ENCODE measurements at places on chromosomes 4 and X.

DNA sequence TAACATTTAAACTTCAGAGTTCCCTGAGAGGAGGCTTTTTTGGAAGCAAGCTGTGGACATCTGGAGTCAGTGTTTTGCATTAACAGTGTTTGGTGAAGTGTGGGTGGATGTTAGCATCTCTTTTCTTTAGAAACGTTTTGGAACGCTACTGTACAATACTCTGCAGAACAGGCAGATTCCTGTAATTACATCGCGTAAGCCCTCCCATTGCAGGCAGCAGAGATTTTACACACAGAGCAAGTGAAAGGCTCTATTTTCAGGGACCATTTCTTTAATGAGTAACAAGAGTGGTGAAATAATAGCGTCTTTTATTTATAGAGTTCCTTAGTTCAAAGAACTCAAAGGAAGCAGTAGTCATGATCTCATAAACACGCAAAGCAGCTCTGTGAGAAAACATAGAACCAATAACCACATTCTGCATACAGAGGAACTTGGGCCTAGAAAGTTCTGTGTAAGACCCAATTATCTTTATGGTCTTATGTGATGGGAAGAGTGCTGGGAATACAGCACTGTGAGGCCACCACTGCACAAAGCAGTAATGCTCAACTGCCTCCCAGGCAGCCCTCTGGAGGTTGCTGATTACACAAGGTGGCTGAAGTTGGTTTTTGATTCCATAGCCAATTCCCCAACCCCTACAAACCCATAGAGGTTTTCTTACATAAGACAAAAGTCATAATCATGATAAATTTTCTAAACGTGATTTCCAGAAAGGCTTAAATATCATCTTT is 298.7 kb upstream of the EPHA5 start:
- no peak for DNase-seq

GRCh38 chr4:53587135-53587534 is 4.2 kb downstream of the LNX1 start:
- no peak for DNase-seq

DNA sequence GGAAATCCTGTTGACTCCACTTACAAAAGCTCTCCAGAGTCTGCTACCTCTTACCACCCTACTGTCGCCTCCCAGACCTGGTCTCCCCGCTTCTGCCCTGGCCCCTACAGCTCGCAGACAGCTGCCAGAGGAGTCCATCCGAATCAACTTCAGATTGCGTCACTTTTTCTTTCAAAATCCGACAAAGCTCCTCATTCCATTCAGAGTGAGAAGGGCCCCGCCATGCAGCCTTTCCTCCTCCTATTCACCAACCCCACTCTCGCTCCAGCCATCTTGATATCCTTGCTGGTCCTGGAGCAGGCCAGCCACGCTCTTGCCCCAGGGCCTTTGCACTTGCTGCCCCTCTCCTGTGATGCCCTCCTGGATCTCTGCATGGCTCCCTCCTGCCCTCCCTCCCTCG is 5.2 kb upstream of the OPN1LW start:
- DNase-seq, result no peak

DNA sequence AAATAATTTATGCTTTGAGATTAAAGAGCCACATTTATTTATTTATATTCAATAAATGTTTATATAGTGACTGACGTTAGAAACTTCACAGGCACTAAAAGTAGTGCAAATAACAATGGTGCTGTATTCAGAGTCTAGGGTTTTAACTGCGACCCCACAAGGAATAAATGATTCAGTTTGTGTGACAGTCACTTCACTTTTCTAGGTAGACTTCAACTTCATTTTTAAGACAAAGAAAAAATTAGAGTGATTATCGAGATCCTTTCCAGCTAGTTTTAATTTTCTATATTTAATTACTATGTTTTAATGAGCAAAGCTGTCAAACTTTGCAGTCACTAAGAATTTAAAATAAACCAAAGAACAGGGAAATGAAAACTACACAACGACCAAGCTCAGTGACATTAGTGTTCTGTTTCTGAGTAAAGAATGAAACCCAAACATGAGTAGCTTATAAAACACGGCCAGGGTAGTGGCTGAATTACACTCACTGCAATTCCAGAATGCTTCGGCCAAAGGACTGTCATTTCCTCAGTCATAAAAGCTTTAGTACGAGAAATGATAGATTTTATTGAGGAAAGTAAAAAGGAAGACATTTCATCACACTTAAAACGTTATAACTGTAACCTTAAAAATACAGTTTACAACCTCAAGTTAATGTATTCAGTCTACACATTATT is 38.6 kb downstream of the ADGRA3 start:
- no peak for DNase-seq

- DNase-seq, result no peak
Observed at GRCh38 chr4:138200236-138200590, 41.9 kb downstream of the SLC7A11 start.

DNA sequence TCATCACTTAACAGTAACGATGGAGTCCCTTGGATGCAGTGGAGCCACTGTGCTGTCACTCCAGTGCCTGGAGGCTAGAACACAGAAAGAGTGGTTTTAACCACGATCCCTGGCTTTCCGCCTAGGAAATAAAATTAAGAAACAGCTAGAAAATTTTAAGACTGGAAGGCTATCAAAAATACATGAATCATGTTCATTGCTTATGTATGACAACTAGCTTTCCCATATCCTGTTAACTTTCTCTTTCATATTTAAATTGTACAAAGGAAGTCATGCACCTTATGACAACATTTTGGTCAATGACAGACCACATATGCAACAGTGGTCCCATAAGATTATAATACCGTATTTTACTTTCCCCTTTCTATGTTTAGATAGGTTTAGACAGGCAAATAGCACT is 115.1 kb downstream of the GALNTL6 start:
- DNase-seq, result no peak

GRCh38 chrX:132594129-132594528 is 105.3 kb upstream of the MBNL3 start:
- DNase-seq, result no peak

DNA sequence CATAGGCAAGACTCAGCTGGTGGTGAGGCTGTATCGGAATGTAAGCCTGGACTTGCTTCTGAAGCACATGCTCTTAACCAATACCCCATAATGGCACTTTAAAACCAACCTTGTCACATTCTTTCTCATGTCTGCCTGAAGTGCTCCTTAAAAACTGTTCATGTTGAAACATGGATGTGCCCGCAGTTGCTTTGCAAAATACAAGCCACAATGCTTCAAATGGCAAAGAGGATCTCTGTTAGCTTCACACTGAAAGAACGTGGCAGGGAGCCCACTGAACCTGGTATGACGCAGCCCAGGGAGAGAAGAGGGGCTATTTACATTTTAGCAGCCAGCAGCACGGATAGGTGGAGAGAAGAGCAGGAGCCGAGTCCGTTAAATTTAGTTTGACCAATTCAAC is 29.3 kb downstream of the SOD3 start:
- no peak for DNase-seq

DNA sequence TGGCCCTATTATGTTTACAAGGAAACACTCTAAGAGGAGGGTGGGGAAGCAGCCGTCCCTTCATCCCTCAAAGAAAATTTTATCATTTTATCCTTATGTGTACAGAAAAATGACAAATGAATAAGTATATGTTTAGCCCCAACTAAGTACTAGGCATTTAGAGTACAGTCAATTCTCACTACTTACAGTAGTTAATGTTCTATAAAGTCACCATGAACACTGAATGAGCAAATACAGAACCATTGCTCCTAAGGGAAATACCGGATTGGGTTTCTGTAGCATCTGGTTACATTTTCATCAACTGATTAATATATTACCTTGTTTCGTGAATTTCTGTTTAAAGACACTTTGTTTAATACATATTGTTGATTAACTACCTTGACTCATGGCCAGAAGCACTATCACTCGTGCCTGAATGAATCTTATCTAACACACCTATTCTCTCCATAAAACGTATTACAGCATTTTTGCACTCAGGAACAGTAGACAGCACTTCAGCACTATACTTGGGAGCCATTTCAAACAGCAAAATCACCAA is 109.3 kb downstream of the ASB9 start:
- DNase-seq, result no peak

DNA sequence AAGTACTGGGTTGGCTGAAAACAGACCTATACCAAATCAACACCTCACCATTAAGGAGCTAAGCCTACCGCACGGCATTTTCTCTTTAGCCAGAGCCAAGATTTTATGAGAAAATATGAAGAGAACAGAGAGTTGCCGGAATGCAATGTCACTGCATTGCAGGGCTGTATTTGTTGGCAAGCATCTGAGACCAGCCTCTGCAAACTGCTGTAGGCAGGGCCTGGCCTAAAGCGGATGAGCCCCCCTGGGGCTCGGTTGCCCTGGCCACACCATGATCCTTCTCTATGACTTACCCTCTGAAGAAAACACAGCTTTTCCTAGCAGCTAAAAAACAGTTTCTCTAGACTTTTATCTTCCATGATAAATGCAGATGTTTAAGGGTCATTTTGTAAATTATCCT is 120.5 kb upstream of the SORBS2 start:
- DNase-seq, result no peak

GRCh38 chr4:100797791-100798190 is 280.0 kb upstream of the EMCN start:
- no peak for DNase-seq

DNA sequence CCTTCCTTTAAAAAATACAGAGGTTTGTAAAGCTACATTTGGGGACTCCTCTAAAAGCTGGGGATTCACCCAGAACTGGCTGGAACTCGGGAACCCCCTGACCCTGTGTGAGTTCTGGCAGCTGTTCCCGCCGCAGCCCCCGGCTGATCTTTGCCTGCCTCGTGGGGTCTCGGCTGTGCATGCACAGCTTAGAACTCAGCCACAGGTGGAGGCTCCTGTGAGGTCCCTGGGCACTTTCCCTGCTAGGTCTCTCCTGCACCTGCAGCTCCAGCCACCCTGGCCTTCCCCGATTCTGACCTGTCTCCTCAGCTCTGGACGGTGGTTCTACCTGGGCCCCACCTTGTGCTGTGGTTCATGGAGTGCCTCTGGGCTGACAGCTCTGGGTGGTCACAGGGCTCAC is 48.6 kb upstream of the HGFAC start:
- DNase-seq, result no peak

GRCh38 chr4:18691431-18692200 is 670.1 kb upstream of the LCORL start:
- DNase-seq, result no peak

- no peak for DNase-seq
Observed at GRCh38 chrX:13064599-13065143, 20.3 kb upstream of the FAM9C start.

- DNase-seq, result no peak
Observed at GRCh38 chrX:19646282-19646681, 131.0 kb upstream of the MAP3K15 start.

DNA sequence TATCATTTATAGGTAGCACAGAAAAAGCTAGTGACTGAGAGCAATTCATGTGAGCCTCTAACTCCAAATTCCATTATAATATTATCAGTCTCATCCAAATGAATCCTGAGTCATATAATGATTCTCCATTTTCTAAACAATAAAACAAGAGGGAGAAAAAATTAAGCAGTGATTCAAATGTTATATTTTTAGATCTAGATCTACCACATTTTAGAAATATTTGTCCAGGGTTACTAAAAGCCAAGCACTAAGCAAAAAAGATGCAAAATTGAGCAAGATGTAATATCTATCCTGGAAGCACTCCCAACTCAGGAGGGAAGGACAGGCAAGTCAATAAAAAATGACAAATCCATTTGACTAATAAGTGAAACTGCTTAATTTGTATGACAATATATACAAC is 172.8 kb downstream of the FBXW7 start:
- no peak for DNase-seq

- no peak for DNase-seq
Observed at GRCh38 chr4:183636503-183636902, 22.5 kb downstream of the RWDD4 start.

GRCh38 chr4:150237110-150237872 is 159.0 kb downstream of the DCLK2 start:
- no peak for DNase-seq

GRCh38 chr4:124846306-124846705 is 133.8 kb upstream of the ANKRD50 start:
- no peak for DNase-seq

- no peak for DNase-seq
Observed at GRCh38 chr4:5524446-5525299, 183.7 kb downstream of the EVC2 start.

DNA sequence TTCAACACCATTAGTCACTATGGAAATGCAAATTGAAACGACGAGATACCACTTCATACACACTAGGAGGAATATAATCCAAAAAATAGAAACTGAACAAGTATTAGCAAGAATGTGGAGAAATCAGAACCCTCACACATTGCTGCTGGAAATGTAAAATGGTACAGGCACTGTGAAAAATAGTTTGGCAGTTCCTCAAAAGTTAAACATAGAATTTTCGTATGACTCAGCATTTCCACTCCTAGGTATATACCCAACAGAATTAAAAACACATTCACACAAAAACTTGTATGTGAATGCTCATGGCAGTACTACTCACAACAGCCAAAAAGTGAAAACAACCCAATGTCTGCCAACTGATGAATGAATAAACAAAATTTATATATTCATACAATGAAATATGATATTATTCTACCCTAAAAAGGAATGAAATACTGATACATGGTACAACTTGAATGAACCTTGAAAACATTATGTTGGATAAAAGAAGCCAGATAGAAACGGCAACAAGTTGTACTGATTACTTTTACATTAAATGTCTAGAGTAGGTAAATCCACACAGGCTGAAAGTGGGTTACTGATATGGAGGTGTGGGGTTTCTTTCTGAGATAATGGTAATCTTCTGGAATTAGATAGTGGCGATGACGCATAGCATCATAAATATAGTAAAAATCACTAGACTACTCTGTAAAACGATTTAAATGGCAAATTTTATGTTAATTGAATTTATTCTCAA is 22.3 kb downstream of the TEC start:
- no peak for DNase-seq

DNA sequence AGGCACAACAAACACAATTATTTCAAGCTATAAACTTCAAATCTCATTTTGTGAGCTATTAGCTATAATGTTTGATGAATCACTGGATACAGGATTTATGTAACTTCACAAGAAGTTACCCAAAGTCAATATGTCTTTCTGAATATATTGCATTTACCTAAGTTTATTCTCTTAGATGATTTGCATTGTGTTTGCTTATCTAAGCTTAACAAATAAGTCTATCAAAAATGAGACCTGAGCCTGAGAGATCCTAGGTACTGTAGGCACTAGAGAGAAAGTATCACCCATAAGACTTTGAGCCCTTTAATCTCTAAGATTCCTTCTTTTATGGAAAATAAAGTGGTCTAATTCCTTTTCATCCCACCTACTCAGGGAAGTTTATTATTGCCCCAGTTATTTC is 178.2 kb downstream of the NAF1 start:
- DNase-seq, result no peak

DNA sequence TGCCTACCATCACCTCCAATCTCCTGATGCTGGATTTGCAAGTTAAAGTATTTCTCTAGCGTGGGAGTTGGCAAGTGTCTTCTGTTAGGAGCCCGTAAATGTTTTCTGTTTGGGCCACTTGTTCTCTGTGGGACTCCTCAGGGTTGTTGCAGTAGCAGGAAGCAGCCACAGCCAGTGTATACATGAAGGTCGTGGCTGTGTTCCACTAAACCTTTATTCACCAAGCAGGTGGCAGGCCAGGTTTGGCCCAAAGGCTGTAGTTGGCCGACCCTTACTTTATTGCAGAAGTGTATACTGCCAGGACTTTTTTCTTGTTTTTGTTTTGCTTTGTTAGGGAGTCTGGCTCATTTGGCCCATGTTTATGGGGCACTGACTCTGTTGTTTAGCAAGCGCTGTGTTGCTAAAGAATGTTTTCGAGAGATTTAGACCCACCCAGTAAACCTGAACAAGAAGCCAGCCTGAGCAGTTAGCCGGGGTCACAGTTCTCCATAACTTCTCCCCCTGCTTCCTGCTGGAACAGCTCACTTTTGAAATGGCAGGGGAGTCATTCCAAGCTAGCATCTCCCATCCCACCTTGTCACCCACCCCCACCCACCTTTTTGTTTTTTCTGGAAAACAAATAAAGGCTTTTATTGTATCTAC is 58.8 kb downstream of the SHROOM2 start:
- DNase-seq, result no peak
